ENCODE measurements at places on chromosomes 1 and 21.

DNA sequence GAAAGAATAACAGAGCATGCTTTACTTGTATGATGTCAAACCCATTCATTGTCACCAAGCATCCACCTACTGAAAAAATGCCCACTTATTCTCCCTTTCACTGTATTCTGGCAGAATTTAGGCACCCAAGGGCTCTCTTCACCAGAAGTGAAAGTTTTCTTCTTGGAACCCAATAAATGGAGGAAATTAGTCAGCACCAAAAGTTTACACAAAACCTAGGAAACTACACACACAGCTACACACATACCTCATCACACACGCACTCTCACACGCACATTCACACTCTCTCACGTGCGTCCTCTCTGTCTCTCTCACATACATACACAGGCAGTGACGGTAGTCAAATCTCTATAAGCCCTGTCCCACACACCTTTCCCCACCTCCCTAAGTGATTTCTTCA, 37.6 kb downstream of the MCOLN2 start:
- no peak for DNase-seq

- DNase-seq, result no peak
Measured at GRCh38 chr1:25118546-25118945, 113.8 kb downstream of the SYF2 start.

GRCh38 chr1:177848577-177848976, 121.3 kb downstream of the SEC16B start:
- no peak for DNase-seq

DNA sequence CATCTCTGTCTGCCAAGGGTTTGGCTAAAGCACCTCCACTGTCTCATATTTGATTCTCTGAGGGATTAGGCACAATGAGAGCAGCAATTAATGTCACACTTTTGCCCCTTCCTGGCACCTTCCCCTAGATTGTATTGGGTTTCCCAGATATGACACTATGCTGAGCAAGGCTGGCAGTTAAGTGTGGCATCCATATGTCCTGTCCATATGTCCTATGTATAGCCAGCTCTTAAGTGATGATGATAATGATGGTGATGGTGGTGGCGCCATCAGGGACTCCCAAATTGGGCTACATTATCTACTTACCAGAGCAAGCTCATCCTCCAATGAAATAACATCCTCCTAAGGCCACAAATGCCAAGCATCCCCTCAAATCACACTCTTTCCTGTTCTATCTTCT, 13.5 kb upstream of the LORICRIN start:
- no peak for DNase-seq

- no peak for DNase-seq
Measured at GRCh38 chr1:109517337-109517736, 7.8 kb upstream of the AMIGO1 start.

- DNase-seq, result no peak
Measured at GRCh38 chr1:86498281-86498680, 29.6 kb downstream of the CLCA1 start.

DNA sequence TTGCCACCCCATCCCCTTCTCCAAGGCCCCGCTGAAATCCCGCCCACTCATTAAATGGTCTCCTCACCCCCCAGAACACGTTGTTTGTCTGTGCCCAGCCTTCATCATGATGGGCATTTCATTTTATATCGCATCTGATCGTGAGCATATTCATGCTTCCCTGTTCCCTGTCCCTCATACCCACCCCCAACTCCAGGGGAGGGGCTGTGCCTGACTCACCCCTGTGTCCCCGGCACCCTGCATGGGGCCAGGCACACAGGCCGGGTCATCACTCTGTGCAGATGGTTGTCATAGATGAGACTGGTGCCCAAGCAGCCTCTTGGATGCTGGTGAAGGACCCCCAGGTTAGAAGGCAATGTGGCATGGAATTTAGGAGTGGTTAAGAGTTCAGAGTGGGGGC, 11.0 kb downstream of the CAMK2N1 start:
- no peak for DNase-seq

GRCh38 chr1:113654883-113655282, 104.4 kb downstream of the PHTF1 start:
- DNase-seq, result no peak

DNA sequence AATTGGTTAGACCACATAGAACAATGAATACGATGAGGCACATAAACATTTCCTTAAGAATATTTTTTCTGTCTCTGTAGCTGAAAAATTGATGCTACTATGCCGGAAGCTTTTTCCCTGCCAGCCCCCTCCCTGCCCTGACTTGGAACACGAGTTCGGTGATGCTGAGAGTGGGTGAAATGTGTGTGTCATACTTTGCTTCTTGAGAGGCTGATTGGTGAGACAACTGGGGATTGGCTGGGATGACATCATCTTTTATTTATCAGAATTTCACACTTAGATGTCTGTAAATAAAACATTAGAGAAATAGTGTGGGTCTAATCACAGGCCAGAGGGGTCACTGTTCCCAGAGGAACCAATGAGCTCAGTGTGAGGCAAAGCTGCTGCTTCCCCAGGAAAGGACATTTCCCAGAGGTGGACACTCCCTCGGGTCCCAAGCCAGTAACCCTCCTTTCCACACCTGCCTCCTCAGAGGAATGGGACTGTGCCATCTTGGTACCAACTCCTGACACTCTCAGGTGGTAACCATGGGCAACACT, 195.4 kb upstream of the C1orf174 start:
- no peak for DNase-seq

DNA sequence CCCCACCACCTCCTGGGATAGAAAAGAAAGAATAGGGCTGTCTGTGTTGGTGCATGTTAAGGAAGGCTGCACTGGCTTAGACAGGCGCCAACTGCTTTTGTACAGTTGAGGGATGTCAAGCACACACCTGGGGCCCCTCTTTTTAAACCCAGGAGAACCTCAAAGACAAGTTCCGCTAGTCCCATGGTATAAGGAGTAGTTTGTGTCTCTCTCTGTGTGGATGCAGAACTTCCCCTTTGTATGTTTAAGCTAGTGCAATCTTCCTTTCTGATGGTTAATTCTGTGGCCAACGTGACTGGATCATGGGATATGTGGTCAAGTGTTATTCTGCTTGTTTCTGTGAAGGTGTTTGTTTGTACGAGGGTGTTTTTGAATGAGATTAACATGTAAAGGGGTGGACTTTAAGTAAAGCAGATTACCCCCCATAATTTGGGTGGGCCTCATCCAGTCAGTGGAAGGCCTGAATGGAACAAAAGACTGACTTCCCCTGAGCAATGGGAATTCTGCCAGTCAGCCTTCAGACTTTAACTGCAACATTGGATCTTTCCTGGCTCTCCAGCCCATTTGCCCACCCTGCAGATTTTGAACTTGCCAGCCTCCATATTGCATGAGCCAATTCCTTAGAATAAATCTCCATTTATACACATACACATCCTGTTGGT, 9.5 kb upstream of the DUSP10 start:
- no peak for DNase-seq

- no peak for DNase-seq
Measured at GRCh38 chr1:167359295-167359694, 138.6 kb downstream of the POU2F1 start.

DNA sequence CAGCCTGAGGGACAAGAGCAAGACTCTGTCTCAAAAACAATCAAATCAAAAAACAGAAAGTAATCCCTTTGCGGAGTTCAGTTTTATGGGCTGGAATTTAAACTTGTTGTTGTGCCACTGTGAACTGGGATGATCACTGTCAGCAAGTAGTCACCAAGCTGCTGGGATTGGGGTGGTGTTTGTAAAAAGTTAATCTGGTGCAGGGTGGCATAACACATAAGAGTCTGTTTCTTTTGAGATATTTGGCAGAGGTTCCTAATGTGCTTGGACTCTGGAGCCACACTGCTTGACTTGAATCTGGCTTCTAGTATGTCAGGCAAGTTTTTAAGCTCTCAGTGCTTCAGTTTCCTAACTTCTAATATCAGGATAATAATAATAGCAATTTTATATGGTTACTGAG, 6.6 kb downstream of the CLIC4 start:
- no peak for DNase-seq

- no peak for DNase-seq
Measured at GRCh38 chr21:35043549-35043948, 5.6 kb downstream of the RUNX1 start.

GRCh38 chr1:2594001-2594640, 7.5 kb downstream of the PRXL2B start:
- no peak for DNase-seq

DNA sequence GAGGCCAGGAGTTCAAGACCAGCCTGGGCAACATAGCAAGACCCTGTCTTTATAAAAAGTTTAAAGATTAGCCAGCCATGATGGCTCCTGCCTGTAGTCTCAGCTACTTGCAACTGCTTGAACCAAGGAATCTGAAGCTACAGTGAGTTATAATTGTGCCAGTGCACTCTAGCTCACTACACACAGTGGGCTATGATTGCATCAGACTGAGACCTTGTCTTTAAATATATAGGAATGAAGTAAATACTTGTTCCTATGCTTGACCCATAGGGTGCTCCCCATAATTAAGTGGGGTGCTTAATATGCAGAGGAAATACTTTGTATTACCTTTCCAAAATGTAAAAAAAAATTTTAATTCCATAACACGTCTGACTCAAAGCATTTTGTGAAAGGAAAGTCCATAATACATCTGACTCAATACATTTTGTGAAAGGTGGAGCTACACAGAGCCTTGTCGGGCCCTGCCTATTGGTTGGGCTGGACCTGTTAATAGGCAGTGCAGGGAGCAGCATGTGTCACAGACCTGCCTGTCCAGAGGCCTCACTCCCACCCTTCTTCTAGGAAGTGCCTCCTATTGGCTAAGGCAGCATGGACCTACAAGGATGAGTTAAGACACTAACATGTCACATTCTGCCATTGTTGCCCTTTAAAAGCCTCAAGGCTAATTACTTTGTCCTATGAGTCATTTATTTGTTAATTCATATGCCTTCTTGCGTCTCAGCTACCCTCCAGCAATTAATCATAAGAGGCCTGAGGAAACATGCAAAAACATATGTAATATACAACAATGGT, 33.6 kb downstream of the CD58 start:
- no peak for DNase-seq
